Esophagus squamous epithelium (tissue), 5 donors: ENCODE measurements at places on chromosomes 7 and 10.

- DNase-seq: no peak
Measured at GRCh38 chr10:97597778-97598177, 8.3 kb downstream of the C10orf62 start.

DNA sequence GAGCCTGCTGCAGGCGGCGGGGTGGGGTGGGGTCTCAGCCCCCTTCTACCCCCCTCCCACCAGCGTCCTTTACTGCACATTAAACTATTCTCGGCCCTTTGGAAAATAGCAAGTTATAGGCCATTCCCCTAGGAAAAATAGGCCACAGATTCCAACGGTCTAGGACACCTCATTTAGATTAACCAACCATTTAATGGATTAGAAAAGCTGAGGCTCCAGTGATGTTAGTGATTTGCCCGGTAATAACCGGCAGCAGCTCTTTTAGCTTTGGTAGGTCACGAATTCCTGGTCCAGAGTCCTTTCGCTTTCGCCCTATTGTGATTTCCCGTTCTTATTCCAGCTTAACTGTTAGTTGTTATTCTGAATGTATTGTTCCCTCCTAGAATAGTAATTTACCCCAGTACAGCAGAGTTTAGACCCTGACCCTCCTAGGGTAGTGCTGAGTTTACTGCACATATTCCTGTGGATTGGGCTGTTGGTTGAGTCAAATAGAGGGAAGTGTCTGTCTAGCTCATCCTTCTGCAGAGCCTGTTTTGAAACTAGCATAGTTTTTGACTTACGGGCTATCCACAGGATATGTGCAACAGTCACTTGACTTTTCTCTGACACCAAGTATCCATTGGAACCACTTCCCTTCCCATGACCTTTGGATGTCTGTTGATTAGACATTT lies 754 bp downstream of the GSTO1 start:
- DNase-seq: no peak

GRCh38 chr7:17580141-17580540 lies 281.7 kb downstream of the AHR start:
- DNase-seq: no peak

GRCh38 chr7:90617442-90617841 lies 21.3 kb downstream of the CDK14 start:
- DNase-seq: no peak

GRCh38 chr7:2922348-2922691 lies 78.2 kb upstream of the GNA12 start:
- DNase-seq: no peak

GRCh38 chr10:78924319-78925003 lies 144.3 kb upstream of the ZMIZ1 start:
- DNase-seq: no peak

DNA sequence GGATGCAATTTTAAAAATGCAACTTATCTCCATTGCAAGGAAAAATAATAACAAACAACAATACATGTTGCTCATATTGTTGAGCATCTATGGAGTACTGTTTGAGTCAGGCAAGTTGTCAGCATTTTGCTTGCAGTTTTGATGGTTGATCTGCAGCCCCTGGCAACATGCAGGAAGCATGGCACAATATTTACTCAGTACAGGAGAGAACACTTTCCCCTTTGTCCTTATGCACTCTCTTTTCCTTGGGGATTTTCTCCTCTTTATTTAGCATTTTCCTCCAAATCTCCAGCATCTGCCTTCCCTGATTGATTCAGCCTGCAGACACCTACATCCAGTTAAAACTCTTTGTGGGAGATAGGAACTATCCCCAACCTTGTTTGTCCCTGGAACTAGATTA lies 620.5 kb upstream of the LRRN3 start:
- DNase-seq: no peak

GRCh38 chr7:148515728-148516695 lies 74.6 kb upstream of the C7orf33 start:
- no peak for DNase-seq

GRCh38 chr10:127315888-127316287 lies 119.5 kb upstream of the INSYN2A start:
- no peak for DNase-seq

GRCh38 chr10:18421726-18422293 lies 229.6 kb downstream of the NSUN6 start:
- DNase-seq: no peak

GRCh38 chr7:148856578-148856881 lies 27.6 kb downstream of the EZH2 start:
- DNase-seq: no peak

DNA sequence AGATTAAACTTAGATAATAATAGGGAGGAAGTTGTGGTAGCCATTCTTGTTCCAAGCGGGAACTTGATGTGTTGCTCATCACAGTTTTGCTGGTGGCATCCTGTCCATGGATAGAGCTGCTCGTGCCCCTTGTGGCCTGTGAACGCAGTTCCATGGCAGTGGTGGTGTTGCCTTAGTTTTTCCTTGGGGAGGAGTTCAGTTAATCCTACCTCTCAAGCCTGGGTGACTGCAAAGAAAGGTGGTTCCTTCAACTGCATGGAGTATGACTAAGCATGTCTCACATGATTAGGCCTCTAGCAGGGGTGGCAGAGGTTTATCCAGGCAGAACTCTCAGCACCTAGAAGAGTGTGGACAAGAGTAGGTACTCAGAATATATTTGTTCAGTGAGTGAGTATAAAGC lies 99.7 kb downstream of the MAPK8 start:
- no peak for DNase-seq

- no peak for DNase-seq
Measured at GRCh38 chr7:35430547-35431153, 176.8 kb upstream of the TBX20 start.

- no peak for DNase-seq
Measured at GRCh38 chr10:25682203-25682851, 251.7 kb upstream of the MYO3A start.

GRCh38 chr10:89296220-89296648 lies 5.6 kb upstream of the IFIT2 start:
- DNase-seq: no peak
